Kidney glomerular epithelial cell (primary cell): ENCODE measurements at places on chromosomes 16 and 17.

- DNase-seq: no peak
Measured at GRCh38 chr17:32484041-32484461, 2.7 kb upstream of the CDK5R1 start.

DNA sequence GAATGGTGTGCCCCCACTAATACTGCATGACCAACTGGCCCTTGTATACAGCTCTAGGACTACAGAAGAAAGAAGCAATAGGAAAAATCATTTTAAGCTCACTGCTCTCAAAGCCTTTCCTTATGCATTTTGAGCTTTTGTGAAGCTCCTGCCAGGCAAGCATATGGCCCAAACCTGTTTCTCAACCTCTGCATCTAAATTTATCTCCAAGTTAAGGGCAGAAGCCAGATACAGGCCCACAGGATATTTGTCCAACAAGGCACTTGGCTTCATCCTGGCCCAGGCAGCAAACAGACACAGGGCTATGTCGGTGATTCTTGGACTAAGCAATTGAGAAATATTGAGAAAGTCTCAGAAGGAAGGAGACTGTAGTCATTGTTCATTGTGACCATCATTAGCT, 43.9 kb downstream of the CCT6B start:
- DNase-seq: no peak

GRCh38 chr16:28301620-28302019, 9.3 kb downstream of the SBK1 start:
- DNase-seq: no peak

GRCh38 chr16:84024854-84025253, 17.7 kb downstream of the SLC38A8 start:
- no peak for DNase-seq

DNA sequence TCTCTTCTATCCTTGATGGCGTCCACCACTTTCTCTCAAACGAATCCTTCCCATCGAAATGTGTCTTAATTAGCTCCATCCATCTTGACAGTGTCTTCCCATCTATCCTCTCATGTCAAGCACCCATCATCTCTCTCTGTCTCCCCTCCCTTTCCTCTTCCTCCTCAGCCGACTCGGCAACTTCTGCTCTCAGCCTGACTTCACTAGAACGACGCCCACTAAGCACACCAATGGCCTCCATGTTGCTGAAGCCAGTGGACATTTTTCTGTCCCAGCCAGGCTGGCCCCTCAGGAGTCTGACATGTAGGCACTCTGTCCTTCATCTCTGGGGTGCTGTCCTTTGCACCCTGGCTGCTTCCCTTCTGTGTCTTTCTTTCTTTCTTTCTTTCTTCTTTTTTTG, 2.5 kb upstream of the SPATA20 start:
- no peak for DNase-seq

DNA sequence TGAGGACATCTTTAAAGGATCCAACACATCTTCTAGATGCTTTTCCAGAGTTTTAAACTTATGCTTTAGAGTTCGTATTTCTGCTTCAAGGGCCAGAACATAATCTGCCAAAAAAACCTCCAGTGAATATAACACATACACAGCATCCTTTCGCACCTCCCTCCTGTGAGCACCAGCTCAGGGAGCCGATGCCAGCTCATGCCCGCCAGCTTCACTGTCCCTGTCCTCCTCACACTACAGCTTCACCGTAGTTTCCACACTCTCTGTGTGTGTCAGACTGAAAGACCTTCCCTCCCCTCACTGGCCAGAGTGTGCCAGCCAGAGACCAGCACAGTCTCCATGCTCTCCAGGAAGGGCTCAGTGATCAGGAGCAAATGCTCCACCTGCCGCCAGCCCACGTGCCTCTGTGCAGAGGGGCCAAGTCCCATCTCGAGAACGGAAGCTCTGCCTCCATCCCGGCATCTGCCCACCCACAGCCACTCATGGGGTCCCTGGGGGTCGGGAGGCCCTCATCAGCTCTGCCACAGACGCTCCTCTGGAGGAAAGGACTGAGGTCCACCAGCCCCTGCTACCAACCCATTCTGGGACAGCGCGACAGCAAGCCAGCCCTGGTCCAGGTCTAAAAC, 40.8 kb downstream of the CCDC57 start:
- no peak for DNase-seq

- DNase-seq: no peak
Measured at GRCh38 chr16:28924399-28924761, 658 bp downstream of the RABEP2 start.

- no peak for DNase-seq
Measured at GRCh38 chr17:50099003-50099402, 3.9 kb downstream of the PDK2 start.

DNA sequence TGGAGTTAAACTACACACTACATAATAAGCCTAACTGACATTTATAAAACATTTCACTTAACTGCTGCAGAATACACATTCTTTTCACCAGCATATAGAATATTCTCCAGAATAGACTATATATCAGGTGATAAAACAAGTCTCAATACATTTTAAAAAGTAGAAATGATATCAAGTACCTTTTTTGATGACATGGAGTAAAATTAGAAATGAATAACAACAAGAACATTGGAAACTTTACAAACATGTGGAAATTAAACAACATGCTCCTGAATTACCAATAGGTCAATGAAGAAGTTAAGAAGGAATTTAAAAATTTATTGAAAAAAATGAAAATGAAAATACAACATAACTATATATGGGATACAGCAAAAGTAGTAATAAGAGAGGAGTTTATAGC, 47.5 kb upstream of the CES5A start:
- DNase-seq: no peak

GRCh38 chr17:13200671-13201070, 182.8 kb upstream of the ELAC2 start:
- no peak for DNase-seq

- DNase-seq: no peak
Measured at GRCh38 chr16:85851034-85851785, 47.8 kb upstream of the IRF8 start.

- no peak for DNase-seq
Measured at GRCh38 chr16:88007321-88007731, 56.1 kb downstream of the BANP start.

DNA sequence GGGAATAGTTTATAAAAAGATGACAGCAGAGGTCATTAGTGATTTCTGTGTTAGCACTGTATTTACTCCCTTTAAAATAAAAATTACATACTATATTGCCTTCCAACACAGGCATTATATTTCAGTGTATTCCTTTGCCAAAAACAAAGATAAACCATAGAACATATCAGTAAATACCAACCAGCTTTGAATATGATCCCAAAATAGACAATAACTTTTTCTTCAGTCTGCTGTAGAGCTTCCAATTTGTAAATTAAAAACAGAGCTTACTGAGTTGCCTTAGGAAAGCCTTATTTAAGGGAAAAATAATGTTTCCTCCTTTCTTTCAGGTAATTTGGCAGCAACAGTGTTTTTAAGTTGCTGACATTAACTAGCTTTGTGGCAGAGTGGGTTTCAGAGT, 352.1 kb upstream of the TBX2 start:
- no peak for DNase-seq

- DNase-seq: peak; percentile 91
Measured at GRCh38 chr17:1516388-1517161, at the start of gene INPP5K. TSS of gene INPP5K (minus strand) at chr17:1516612. CDS start at chr17:1516499, 113 bp downstream.

DNA sequence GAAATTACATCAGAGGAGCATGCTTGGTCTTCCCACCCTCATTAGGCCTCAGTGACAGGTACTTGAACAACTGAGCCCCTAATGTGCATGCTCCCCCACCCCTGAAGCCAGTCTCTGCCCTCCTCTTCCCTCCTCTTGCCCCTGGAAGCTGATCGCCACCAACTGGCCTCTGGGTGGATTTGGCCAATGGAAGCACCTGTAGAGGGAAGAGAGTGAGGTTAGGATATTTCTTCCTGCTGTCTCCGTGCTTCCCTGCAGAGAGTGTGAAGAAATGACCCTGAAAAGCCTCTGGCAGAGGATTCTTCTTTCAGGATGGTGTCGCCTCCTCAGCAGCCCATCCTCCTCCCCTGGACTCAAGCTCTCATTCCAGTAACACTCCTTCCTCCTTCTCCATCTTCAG, 5.9 kb upstream of the CBLN1 start:
- no peak for DNase-seq

DNA sequence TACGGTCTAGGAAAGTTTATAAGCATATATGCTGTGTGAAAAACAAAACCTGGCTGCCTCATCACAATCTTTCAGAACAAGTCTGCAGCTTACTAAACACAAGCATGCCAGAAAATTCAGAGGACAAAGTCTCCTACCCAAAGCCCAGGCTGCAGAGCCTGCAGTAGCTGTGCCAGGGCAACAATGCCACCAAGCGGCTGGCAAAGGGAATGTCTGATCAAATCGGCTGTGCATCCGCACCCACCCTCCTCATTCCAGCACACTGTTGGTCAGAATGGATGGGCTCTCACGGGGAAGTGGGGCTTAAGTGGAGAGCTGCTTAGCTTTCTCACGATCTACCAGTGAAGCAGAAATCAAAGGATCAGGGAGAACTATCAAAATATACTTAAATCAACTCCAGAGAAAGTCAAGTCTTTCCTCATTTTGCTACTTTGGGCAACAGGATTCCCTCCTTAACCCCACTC, 73.5 kb downstream of the CYTH1 start:
- peak; percentile 75 for DNase-seq

DNA sequence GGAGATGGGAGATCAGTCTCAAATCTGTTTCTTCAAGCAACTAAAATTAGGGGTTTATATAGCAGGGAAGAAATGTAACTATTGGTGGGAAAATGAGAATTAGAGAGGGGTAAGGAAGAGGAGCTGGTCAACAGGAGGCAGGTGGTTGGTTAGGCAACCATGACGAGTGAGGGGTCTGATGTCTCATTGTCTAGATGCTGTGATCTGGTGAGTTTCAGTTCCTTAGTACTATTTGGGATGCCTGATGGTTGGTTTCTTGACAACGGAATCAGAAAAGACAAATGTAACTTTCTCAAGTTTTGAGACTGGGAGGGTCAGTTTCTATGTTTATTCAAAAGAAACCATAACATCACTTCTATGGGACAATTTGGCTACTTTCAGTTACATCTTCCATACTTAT, 415.3 kb upstream of the C16orf82 start:
- DNase-seq: no peak

DNA sequence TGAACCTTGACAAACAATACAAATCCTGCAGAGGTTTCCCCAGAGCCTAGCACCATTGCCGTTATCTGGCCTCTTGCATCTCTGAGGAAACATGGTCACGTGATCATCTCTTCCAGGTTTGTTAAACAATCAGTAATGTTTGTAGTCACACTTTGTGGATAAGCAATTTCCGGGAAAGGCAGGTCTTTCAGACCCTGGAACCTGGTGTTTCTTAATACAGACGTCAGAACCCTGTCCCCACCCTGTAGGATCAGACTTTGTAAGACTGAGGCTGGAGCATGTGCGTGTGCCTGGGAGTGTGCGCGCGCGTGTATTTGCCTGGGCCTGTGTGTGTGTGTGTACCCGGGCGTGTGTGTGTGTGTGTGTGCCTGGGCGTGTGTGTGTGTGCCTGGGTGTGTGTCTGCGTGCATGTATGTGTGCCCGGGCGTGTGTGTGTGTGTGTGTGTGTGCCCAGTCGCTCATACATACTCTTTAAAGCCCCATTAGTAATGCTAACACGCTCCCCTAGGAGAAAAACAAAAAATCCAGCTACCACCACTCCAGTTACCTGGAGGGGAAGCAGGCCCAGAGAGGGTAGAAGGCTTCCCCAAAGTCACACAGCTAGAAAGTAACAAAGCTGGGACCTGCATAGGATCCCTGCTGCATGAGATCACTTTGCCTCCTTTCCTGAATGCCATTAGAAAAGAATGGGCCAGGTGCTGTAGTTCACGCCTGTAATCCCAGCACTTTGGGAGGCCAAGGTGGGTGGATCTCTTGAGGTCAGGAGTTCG, 5.3 kb downstream of the CTNS start:
- DNase-seq: peak; percentile 50

DNA sequence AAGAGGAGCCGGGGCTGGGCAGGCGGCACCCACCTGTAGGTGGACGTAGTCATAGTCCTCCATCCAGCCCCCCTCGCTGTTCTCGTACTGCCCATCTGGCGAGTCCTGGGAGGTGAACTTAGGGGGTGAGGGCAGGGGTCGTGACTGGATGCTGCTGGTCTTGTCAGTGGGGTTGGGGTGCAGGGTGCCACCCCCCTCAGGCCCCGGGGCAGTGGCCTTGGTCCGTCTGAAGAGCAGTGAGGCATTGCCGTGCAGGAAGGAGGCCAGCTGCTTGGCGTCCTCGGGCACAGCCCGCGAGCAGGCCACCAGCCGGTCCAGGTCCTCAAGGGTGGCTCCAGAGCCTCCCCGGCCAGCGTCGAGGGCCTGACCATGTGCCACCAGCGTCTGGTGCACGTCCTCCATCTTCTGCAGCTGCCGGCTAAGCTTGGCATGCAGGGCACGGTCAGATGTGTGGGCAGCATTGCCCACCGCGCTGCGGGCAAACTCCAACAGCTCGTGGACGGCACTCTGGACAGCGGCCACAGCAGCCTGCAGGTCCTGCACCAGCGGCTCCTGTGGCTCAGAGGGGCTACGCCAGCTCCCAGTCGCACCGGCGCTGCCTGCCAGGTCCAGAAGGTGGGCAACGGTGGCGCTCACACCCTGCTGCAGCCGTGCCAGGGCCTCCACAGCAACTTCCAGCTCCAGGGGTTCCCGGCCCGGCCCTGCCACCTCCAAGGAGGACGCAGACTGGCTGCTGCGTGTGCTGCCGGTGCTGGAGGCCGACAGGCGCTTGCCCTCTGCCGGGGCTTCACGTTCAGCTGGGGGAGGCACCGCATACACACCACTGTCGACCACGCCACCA, 16.3 kb downstream of the CTRB1 start:
- no peak for DNase-seq

DNA sequence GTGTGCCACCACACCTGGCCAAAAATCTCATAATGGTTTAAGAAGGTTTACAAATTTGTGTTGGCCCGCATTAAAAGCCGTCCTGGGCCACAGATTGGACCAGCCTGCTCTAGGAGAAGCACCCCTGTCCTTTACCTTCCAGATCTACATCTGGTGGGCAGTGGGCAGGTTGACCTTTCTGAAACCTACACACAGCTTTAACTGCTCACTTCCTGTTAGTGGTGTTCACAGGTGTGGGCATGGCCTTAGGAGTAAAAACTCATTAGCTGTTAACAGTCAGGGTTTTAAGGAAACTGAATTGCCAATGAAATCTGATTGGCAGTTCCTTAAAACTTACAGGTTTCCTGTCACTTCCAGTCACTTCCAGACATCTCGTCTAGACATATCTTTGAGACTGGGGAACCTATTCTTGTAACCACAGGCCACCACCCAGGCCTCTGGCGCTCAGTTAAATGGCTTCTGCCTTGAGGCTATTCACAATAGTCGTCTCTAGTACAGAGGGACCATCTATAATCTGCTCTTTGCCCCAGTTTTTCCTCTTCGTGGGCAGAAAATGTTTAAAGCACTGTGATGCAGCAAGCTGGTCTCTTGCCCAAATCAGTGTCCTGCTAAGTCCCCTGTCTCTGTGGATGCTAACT, 29.3 kb downstream of the GNGT2 start:
- DNase-seq: no peak

GRCh38 chr16:64096689-64097088, 1025.2 kb downstream of the CDH11 start:
- DNase-seq: no peak

DNA sequence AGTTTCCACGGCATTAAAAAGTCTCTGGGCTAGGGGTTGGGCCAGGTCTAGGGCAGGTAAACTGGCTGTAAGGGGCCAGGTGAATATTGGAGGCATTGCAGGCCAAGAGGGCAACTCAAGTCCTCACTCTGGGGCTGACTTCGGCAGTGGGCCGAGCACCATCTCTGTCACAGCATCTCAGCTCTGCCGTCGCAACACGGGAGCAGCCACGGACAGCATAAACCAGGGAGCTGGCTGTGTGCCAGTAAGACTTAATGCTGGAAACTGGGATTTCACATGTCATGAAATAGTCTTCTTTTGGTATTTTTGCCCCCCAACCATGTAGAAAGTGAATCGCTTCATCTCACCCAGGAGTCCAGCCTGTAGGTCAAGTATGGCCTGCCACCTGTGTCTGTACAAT, 12.6 kb upstream of the LGALS9 start:
- DNase-seq: no peak
